ENCODE measurements at places on chromosomes 16 and 17.

DNA sequence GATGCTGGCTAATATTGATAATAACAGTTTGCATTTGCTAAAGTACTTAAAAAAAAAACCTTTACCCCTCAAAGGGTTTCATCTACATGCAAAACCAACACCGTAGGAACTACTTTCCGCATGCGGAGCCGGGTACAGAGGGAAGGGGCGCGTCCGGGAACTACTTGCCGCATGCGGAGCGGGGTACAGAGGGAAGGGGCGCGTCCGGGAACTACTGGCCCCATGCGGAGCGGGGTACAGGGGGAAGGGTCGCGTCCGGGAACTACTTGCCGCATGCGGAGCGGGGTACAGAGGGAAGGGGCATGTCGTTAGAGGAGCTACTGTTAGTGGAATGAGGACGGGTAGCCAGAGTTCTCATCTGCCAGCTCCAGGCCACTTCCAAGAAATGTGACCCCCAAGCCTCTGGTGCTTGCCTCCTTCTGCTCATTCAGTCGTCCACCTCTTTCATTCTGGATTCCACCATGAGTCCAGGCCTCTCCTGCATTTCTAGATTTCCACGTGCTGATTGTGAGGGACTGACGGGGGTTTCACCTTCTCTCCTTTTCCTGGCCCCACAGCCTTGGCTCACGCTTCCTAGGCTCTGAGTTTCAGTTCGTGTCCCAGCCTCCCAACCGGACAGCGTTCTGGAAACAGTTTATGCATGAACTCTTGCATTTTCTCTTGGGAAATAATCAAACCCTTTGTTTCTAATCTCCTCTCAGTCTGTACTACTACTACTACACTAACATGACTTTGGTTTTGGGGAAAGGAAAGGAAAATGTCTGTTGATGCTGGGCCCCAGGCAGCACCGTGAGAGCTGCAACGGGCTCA is 26.9 kb downstream of the MINK1 start:
- no peak for DNase-seq

- DNase-seq = no peak
Measured at GRCh38 chr16:57012353-57012752, 23.0 kb downstream of the NLRC5 start.

DNA sequence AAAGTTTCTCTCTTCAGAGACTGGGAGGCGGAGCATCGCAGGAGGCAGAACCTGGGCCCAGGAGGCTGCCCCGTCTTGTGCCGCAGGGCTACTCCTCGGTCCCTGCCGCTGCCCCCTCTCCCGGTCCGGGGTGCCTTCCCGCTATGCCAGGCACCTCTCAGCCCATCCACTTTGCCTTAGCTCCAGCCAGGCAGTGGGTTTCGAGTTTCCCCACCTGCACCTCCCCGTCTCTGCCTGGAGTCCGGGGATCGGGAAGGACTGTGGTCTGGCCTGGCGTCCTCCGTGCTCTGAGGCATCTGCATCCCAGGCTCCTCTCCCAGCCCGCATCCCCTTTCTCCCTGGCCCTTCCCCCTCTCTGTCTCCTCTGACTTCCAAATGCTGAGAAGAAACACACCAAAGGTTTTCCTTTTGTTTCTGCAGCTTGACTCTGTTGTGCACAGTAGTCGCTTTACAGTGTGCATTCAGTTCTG is 26.8 kb upstream of the PIK3R6 start:
- DNase-seq = no peak

- no peak for DNase-seq
Measured at GRCh38 chr16:84143784-84144199, 1.2 kb downstream of the HSDL1 start.

GRCh38 chr17:73427198-73427597 is 115.4 kb upstream of the CDC42EP4 start:
- no peak for DNase-seq

GRCh38 chr17:77611791-77612502 is 346.6 kb upstream of the TNRC6C start:
- DNase-seq = no peak

- DNase-seq = no peak
Measured at GRCh38 chr16:24275413-24275812, 19.3 kb downstream of the CACNG3 start.

- peak; percentile 40 for DNase-seq
Measured at GRCh38 chr17:81866440-81867169, 4.5 kb downstream of the ARHGDIA start.

DNA sequence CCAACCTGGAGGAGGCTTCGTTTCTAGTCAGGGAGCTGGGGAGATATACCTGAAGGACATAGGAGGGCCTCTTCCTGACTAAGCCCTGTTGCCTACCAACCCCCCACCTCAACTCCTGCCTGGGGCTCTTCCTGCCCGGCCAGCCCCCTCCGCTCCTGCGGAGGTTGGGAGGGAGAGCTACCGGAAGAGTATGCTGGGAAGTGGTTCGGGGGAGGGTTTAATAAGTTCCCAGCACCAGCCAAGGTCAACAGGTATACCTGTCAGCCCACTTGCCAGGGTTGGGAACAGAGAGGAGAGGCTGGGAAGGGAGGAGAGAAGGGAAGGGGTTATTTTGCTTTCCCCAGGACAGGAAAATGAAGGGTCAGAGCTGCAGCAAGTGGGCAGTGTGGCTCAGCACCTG is 4.7 kb downstream of the PPP1R1B start:
- no peak for DNase-seq

DNA sequence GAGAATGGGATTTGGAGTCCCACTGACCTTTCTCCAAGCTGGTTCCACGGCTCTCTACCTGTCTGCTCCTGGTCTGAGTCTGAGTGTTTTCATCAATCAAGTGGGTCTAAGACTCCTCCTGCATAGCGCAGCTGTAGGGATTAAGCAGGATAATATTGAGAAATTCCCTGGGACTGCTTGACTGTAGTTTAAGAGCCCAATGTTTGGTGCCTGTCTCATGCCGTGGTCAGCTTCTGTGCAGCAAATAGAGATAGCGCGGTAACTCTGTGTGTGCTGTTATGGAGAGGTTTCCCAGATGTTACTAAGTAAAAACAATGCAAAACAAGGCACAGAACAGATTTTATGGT is 21.4 kb downstream of the RPTOR start:
- DNase-seq = no peak

DNA sequence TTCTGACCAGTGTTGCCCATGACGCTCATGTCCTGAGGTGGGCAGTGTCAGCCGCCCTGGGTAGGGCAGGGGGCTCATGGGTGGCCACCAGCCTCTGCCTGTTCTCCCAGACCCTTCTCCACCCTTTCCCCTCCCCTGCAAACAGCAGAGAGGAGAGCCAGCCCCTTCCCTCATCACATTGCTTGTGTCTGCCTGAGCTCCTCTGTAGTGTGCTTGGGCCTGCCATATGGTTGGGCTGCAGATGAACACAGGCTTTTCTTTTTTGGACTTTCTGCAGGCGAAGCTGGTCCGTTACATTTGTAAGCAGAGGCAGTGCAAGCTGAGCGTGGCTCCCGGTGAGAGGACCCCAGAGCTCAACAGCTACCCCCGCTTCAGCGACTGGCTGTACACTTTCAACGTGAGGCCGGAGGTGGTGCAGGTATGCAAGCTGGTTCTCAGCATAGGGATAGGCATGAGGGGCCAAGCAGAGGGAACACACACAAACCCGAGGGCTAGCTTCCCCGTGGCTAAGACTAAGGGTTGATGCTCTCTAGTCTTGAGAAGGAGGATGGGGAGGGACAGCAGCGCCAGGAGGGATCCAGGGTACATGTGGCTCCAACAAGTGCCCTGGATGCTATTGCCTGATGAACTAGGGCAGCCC is 80.6 kb upstream of the LGALS9 start:
- DNase-seq = no peak

DNA sequence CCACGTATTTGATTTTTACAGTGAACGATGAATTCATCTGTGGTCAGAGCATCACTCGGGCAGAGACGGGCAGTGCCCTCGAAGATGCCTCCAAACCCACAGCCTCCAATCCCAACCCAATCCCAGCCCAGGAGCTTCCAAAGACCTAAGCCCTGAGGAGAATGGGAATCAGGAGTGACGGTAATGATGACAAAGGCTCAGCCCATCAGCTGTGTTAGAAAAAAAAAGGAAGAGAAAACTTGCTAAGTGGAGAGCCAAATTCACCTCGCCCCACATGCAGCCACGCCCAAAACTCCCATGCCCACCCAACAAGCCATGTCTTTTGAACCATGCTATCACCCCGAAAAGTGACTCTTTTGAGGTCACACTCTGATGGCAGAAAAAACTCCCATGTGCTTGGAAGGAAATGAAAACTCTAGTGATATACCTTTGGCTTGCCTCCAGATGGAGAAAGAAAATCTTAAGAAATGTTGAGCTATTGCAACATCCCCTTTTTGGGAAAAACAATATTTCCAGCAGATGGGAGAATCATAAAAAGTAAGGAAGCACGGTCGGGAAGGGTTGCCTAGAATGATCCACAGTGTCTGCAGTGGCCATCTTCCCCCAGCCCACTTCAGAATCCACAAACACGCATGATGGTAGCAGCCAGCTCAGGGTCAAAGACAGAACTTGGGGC is 37.7 kb downstream of the XYLT1 start:
- DNase-seq = no peak

DNA sequence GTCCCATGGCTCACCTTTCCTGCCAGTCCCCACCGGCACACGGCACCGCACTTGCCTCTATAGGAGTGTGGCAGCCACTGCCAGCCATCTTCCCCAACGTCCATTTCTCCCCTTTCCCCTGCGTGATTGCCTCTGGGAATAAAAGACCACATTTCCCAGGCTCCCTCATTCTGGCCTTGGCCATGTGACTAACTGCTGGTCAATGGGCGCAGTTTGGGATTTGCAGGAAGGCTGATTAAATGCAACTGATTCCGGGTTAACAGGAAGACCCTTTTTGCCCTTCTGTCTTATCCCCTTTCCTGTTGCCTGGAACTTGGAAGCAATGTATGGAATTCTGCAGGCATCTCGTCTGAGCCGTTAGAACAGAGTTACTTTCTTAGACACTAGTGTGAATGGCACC is 3.0 kb downstream of the BTBD17 start:
- no peak for DNase-seq

- DNase-seq = no peak
Measured at GRCh38 chr16:51393381-51394005, 242.4 kb upstream of the SALL1 start.

DNA sequence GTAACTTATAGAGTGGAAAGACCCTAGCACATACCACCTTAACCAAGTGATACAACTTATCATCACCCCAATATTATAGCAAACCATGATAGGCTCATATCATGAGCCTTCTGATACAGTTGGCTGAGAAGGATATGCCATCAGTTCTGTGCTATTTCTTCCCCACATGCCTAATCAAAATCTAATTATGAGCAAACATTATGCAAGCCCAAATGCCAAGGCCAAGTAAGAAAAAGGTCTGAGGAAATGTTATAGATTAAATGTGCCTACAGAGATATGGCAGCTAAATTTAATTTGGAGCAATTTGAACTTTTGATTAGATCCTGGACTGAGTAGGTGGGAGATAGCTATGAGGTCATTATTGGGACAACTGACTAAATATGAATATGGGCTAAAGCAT is 225.9 kb upstream of the PMFBP1 start:
- no peak for DNase-seq

GRCh38 chr17:5640726-5641125 is 56.4 kb upstream of the NLRP1 start:
- DNase-seq = no peak

DNA sequence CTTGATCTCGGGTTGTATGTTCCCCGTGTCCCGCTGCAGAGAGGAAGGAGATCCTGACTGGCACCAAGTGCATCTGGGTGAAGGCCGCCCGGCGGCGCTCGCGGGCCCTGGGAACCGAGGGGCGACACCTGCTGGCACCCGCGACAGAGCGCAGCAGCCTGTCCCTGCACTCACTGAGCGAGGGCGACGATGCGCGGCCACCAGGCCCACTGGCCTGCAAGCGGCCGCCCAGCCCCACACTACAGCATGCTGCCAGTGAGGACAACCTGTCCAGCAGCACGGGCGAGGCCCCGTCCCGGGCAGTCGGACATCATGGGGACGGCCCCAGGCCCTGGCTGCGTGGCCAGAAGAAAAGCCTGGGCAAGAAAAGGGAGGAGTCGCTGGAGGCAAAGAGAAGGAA is 7.5 kb downstream of the BTBD17 start:
- peak; percentile 58 for DNase-seq

DNA sequence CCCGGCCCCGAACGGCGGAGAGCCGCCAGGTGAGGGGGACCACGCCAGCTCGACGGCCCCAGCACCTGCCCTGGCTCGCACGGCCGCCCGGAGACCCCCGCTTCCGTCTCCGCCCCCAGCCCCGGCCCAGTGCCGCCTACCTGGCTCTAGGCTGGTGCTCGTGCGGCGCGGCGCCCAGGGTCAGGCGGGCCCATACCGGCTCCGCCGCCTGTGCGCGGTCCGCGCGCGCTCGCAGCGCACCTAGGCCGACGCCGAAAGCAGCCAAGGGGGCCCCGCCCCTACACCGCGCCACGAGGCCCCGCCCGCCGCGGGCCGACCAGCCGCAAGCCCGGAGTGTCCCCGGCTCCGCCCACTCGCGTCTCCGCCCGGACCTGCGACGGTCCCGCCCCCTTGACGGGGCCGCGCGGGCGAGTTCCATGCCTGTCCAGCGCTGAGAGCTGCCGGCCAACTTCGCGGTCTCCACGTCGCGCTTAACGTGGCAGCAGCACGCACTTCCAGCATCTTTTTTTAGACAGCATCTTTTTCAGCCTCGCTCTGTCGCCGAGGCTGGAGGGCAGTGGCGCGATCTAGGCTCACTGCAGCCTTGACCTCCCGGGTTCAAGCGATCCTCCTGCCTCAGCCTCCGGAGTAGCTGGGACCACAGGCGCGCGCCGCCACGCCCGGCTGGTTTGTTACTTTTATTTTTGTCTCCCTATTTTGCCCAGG is at the start of gene SLC25A39:
Gene SLC25A39 (minus strand): TSS at position 253 of the 705 bp plus-strand sequence. CDS start 1,261 bp downstream, outside the sequence.
- peak; percentile 96 for DNase-seq

DNA sequence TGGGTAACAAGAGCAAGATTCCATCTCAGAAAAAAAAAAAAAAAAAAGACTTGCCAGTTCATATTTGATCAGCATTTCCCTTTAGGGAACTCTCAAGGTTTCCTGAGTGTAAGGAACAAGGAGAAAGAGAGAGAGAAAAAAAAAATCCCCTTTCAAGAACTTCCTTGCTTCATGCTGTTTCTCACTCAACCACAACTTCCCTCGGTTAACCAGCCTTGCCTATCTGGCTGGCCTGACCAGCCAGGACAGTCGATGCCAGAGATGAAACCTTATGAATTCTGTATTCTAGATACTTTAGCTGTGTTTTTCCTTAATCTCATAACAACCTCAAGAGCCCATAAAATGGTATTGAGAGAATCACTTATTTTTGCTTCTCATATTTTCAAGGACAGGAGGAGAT is 2.6 kb upstream of the N4BP1 start:
- DNase-seq = no peak

DNA sequence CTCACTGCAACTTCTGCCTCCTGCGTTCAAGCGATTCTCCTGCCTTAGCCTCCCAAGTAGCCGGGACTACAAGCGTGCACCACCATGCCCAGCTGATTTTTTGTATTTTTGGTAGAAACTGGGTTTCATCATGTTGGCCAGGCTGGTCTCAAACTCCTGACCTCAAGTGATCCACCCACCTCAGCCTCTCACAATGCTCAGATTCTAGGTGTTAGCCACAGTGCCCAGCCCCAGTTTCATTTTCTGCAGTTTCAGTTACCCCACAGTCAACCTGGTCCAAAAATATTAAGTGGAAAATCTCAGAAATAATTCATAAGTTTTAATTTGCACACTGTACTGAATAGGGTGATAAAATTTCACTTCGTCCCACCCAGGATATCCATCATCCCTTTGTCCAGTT is 28.7 kb downstream of the KNOP1 start:
- DNase-seq = no peak

GRCh38 chr17:9239246-9239792 is 218.0 kb downstream of the NTN1 start:
- no peak for DNase-seq
